ENCODE measurements at places on chromosomes 1 and 21.

- DNase-seq: no peak
Measured at GRCh38 chr1:17596651-17597509, 57.4 kb downstream of the ARHGEF10L start.

- no peak for DNase-seq
Measured at GRCh38 chr1:217983051-217983375, 302.1 kb upstream of the RRP15 start.

- no peak for DNase-seq
Measured at GRCh38 chr21:20004367-20004766, 993.8 kb upstream of the NCAM2 start.

GRCh38 chr1:116139592-116140134 is 28.5 kb downstream of the MAB21L3 start:
- DNase-seq: no peak

DNA sequence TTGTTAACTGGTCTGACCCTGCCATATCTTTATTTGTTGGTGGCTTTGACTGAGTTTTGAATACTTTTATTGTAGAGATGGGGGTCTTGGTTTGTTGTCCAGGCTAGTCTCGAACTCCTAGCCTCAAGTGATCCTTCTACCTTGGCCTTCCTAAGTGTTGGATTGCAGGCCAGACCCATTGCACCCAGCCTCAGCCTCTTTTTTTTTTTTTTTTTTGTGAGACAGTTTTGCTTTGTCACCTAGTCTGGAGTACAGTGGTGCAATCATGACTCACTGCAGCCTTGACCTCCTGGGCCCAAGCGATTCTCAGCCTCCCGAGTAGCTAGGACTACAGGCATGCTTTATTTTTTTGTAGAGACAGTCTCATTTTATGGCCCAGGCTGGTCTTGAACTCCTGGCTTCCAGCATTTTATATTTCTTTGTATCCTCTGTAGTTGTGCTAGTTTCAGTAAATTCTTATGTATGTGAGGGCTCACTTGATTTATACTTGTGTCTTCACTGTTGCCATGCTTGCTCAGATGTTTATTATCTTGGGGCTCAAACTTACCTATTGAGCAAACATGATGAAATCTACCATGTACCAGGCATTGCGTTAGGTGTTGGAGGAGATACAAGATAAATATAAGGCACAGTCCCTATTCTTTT is 24.1 kb downstream of the THRAP3 start:
- no peak for DNase-seq

GRCh38 chr21:41381731-41382130 is 19.9 kb downstream of the MX2 start:
- DNase-seq: no peak

- DNase-seq: no peak
Measured at GRCh38 chr1:116735246-116735645, 19.0 kb upstream of the CD2 start.

GRCh38 chr1:108077991-108078390 is 113.0 kb upstream of the VAV3 start:
- DNase-seq: no peak
